ENCODE measurements at places on chromosomes 13 and 19.
A peak's percentile ranks its signal among the peaks of the same experiment; 100 is the strongest.

GRCh38 chr19:2476451-2477140 lies 669 bp downstream of the GADD45B start:
- peak; percentile 74 for DNase-seq

- DNase-seq: no peak
These were observed 772 bp downstream of the PARP4 start for GRCh38 chr13:24511816-24512196.

DNA sequence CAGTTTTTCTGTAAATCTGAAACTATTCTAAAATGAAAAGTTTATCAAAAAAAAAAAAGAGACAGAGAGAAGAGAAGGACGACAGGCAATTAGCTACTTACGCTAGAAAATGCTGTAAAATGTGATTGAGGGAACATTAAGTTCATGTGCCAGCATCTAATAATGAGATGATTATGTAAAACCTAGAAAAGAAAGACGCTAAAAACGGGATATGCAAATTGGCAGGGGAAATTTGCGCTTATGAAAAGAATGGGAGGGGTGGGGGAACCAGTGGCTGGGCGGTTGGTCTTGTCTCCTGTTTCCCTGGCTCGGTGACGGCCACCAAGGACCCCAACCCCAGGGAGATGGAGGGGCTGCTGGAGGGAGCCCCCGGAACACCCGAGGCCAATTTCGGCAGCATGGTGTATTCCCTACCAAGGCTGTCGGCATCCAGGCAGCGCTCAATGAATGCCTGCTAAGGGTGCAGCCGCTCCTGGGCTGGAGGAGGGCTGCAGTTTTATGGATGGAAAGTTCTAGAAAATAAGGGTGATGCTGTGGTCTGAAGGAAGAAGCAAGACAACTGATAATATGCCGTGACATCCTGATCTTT lies 34.2 kb downstream of the GNG7 start:
- no peak for DNase-seq

DNA sequence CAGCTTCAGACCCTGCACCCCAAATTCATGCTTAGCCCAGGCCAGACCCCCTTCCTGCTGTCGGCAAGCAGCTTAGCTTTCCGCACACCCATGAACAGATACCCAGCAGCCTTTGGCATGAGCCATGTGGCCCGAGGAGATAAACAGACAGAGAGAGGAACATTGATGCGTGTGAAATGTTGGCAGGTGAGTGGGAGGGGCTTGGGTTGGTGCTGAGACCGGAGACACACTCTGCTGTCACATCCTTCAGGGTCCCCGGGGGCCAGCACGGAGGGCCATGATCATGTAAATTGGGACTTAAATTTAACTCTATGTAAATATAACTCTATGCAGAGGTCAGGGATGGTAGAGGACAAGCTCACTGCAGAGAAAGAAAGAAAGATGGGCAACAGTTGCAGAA lies 1.5 kb downstream of the CD22 start:
- DNase-seq: no peak

DNA sequence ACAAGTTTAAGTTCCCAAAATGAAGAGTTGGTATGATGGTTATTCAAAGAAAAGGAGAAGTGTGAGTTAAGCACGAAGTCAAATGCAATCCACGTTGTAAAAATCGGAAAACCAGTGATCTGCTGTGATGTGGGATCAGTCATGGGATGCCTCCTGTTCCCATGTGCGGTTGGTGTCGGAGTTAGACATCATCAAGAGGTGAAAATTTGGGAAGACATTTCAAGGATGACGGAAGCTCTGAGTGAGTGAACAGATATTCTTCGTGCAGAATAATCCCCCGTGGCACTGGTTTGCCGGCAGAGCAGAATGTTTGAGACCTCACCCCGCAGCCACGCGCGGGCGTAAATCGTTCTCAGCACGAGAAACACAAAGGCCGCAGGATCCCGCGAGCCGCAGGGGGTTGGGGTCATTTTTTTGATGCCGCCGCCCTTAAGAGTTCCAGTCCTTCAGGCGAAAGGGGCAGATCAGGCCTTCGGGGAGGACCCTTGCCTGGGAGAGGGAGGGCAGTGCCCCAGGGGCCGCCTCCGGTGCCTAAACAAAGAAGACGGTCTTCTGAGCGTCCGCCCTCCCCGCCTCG lies 13.7 kb upstream of the SOX1 start:
- DNase-seq: no peak

DNA sequence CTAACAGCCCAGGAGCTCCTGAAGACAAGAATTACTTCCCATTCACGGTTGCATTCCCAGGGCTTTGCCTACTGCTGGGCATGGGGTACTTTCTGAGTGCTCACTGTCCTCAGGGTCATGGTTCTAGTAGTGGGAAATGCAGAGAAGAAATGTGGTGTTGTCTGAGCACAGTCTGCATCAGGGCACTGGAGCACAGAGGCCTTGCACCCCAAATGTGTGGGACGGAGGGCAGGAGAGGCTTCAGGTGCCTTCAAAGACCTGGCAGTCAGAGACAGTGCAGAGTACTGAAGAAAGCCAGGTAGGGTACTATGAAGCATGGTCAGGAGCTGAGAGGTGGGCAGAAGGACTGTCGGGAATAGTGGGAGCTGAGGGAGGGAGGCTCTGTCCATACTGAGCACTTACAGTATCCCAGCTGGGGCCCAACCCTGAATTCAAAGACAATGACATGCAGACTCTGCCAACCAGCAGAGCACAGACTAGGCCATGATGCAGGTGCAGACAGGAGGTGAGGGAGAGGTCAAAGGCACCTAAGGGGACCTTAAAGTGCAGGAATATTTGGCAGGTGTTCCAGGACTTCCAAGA lies 144.4 kb downstream of the USP12 start:
- no peak for DNase-seq

DNA sequence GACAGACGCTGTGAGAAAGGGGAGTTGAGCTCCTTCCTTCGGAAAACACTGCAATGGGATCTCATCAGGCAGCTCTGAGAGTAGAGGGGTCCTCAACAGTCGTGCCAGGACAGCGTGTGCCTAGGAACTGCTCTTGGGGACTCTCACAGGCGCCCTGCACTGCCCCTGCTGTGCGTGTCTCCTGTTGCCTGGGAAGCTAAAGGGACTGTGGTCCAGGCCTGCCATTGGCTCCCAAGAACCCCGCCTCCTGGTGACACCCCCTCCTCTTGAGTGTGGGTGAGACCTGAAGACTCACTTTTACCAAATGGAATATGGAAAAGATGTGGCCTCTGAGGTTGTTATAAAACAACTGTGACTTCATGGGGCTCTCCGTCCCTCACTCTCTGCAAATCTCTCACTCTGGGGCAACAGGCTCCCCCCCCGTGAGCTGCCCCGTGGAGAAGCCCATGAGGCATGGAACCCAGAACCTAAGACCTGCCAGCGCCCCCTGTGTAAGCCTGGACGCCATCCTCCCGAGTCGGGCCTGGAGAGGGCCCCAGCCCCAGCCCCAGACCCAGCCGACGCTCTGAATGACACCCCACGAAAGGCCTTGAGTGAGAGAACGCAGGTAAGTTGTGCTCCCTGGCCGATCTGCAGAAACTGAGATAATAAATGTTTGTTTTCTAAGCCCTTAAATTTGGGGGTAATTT lies 302.7 kb downstream of the FGF9 start:
- DNase-seq: no peak

DNA sequence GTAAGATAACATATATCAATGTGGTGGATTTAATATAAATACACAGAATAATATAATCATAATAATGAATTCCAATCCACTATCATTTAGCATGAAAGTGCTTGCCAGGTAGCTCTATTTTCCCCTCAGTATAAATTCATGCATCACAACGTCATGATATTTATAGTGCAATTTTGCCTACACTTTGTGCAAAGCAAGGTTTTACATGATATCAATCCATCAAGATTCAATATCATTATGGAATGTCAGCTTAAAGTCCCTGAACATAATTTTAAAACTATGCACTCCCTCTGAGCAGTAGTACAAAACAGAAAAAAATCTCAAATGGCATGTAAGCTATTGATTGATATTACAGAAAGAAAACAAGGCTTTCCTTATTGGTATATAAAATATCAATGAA lies 962.2 kb upstream of the PCDH20 start:
- DNase-seq: no peak

- no peak for DNase-seq
These were observed 9.1 kb upstream of the OLFM2 start for GRCh38 chr19:9945319-9945966.

- DNase-seq: peak; percentile 21
These were observed 46.8 kb downstream of the COG3 start for GRCh38 chr13:45511310-45512097.

DNA sequence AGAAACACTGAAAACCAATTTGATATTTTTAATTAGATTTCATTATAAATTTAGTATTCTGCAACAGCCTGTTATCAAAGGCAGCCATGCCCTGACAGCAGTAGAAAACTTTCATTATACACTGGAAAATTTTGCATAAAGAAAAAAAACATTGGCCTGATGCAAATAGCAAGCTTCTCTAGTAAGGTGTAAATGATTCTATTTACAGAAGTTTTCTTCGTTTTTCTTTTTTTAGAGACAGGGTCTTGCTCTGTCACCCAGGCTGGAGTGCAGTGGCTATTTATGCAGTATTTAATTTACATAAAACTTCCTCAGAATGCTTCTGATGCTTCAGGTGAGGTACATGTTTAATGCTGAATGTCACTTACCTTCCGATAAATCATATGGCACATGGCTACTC lies 67.0 kb downstream of the ABCC4 start:
- DNase-seq: no peak

GRCh38 chr13:52812941-52813340 lies 35.5 kb downstream of the PCDH8 start:
- no peak for DNase-seq

- DNase-seq: no peak
These were observed 14.8 kb upstream of the EID2 start for GRCh38 chr19:39554701-39555311.

- DNase-seq: no peak
These were observed 385.7 kb downstream of the DCT start for GRCh38 chr13:94093652-94094315.

DNA sequence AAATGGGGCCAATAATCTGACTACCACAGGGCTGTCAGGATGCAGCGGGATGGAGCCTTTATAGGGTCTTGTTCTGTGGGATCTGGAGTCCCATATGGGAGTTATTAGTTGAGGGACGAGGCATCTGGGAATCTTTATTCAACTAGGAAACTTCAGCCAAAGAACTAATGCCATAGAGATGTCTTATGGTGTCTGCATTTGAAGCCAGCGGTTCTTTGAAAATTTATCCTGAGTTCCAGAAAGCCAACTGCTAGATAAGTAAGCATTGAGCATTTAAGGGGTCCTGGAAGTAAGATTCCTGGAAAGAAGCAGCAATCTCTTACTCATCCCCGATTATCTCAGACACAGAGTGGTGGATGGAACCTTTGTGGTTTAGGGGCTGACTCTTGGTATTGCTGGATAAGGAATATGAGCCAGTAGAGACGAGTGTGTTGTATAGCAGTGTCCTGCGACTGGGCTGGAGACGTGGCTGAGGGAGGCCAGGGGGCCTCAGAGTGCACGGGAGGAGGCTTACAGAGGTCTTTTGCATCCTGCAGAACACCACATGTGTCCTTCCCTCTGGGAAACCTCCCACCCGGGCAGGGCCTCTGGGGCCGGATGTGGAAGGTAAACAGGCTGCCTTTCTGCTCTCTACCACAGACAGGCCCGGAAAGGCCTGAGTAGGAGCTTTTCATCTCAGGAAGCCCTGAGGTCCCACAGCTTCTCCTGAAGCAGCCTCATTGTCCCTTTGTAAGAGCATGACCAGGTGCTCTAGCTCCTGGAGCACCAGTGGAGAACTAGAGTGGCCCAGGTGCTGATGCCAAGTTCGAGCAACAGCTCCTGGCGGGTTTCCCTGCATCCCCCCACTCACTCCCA lies 28.8 kb downstream of the ACTN4 start:
- DNase-seq: no peak
